ENCODE measurements at places on chromosomes 5 and 9.

GRCh38 chr5:103487218-103487617 is 75.4 kb downstream of the NUDT12 start:
- DNase-seq: no peak

DNA sequence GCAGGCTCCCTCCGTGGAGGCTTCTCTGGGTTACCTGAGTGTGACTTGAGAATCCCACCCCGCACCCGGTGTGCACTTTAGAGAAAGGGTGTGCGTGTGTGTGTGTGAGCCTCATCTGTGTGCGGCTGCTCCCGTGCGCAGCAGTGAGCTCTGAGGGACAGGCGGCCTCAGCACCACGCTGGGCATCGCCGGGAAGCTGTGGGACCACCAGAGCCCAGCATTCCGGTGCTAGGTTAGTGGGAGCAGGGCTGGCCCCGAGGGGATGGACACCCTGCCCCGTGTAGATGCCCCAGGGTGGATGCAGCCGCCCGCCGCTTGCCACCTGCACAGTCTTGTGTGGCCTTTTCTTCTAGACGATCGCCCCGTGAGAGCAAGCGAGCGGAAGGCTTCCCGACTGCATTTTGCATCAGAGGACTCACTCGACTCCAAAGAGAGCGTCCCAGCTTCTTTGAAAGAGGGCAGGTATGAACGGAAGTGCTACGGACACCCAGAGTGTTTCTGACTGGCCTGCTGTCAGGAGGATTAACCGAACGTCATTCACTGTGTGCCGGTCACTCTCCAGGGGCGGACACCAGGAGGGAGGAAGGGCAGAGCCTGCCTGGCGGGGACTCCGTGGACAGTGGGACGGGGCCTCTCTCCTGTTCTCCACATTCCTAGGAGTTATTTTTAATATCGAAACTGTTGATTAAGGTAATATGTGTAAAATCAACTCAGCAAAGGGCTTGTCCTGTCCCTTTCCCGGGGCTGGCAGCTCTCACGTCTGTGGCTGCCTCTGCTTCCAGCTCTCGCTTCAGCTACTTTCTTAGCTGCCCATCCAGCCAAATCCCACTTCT is 12.2 kb downstream of the CEP72 start:
- no peak for DNase-seq

DNA sequence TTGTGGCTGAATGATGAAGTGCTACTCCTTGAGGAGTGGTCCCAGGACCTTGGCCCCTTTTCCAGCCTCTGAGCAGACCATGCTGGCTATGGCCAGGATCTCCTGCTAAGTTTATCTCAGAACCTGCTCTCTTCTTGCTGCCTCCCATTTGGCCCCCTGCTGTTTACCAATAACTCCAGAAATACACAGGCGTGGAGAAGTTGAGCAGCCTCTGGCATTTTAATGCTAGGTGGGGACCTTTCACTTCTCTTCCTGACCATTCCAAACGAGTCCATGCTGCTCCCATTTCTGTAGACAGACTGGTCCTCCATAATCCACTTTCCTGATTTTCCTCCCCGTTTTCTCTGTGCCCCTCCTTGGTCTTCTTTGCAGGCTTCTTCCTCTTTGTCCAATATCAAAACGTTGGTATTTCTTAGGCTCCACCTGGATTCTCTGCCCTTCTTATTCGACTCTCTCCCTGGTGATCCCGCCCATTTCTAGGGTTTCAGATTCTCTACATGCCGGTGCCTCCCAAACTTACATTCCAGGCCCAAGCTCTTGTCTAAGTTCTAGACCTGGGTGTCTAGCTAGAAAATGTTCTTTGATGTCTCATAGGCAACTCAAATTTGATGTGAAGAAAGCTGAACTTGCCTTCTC is 33.4 kb upstream of the TNFAIP8 start:
- DNase-seq: no peak

DNA sequence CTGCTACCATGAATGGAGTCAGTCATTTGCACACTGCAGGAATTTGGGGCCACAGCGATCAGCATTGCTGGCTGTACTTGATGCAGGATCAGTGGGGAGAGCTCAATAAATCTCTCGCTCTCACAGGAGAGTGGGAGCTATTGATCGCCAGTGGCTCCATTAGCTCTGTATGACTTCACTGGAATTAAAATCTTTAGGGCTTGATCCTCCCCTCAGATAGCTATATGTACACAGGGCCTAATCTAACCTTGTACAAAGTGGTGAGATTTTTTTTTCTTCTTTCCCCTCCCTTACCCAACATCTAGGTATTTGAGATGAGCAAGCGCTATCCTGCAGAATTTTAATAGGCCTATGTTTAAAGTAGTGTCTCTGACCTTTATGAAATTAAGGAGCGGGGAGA is 84.9 kb downstream of the IZUMO3 start:
- no peak for DNase-seq

DNA sequence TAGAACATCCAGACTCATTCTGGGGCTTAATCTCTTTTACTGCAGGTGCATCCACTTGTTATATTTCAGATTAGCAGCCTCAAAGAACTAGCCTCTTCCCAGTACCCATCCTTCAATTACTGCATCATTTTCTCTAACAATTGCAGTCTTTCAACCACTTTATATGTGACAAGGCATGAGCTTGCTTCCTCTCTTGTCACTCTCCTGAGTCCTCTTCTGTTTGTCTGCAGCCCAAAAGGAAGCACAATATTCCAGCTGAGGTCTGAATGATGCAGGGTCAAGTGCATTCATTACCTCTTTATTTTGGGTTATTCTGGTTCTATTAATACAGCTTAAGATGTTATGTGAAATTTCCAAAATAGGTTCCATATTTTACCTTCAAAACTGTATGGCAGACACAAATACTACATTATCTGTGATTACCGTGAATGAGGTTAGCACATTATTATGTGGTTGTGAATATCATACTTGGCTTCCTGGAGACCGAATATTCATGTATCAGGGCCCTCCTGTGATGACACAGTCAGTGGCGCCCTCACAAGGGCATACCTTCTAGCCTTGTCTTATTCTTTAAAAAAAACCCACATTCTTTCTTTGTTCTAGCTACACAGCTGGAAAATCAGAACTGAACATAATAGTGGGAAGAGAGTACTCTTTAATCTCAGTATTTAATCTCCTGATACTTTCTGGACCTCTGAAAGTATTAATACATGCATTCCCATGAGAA is 323.8 kb downstream of the PDE4D start:
- no peak for DNase-seq

DNA sequence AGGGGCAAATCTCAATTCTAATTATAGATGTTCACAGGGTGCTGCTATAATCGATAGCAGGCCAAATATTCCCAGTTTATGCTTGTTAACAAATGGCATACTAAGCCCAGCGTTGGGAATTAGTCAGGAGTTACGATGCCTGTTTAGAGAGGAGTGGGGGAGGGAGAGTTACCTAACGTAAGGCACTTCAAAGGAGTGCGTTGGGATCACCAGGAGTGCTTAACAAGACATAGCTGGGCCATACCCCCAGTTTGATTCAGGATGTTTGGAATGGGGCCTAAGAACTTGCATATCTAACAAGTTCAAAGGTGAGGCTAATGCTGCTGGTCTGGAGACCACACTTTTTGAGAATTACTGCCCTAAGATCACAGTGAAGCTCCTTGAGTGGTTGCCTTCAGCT is 14.5 kb upstream of the SRP19 start:
- no peak for DNase-seq

GRCh38 chr5:43353668-43354067 is 40.5 kb upstream of the HMGCS1 start:
- no peak for DNase-seq

DNA sequence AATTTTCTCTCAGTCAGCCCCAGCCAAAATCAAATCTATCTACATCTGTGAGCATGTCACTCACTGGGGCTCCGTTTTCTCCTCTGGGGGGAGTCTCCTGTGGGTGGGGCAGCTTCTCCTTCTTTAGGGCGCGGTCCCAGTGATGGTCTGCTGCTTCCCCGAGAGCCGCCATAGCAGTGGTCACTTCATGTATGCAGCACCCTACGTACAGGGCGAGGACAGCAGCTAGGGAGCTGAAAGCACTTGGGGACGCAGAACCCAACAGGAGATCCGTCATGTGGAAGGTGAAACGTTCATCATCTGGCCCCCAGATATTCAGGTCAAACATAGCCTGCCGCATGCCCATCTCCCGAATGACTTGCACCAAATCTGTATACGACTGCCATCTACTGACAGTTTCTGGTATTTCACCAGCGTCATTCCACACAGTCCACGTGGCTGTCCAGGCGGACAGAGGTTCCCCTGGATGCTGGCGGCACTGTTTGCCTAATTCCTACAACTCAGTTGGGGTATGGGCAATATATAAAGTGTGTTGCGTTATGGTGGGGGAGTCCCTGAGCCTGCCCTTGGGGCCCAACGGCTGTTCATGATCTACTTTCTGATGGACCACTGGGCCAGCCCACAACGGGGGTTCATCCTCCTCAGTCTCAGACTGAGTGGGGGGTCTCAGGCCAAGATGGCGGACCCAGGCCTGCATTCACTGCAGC is 795.0 kb downstream of the EFNA5 start:
- no peak for DNase-seq

- DNase-seq: no peak
Observed at GRCh38 chr5:160970605-160971191, 118.7 kb upstream of the ATP10B start.

- DNase-seq: peak; percentile 55
Observed at GRCh38 chr9:133572821-133573361, 36.3 kb downstream of the FAM163B start.

DNA sequence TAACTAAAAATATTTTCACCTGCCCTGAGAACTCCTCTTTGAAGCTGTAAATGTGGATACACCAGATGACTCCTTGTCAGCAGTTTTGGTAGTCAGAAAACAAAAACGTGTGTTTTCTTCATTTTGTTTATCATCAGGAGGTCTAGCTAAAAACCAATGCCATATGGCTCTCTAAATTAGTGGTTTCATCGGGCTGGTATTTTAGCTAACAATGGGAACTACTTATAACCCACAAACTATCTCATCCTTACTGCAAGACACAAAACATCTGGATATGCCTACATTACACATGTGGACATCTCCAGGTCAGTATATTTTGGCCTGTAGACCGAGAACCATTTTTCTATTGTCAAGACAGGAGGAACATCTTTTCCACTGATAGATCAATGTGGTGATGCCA is 56.2 kb downstream of the GAS1 start:
- DNase-seq: no peak

DNA sequence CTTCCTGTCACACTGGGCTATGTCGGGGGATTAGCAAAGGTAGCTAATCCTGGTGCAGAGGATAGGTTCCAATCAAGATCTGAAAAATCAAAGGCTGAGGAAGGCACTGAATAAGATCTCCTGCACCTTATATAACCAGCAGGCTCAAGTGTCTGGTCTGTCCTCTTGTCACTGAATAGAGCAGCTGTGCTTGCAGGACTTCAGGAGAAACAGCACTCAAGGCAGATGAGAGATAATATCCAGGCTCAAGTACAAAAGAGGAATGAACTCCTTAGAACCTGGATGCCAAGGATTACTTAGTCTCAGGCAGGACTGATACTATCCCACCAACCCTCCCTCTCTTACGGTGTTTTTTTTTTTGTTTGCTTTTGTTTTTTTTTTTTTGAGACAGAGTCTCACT is 108.8 kb upstream of the LRRTM2 start:
- no peak for DNase-seq

GRCh38 chr9:90839183-90839728 is 37.6 kb downstream of the SYK start:
- no peak for DNase-seq

GRCh38 chr5:160470437-160471361 is 49.0 kb downstream of the PTTG1 start:
- DNase-seq: no peak

DNA sequence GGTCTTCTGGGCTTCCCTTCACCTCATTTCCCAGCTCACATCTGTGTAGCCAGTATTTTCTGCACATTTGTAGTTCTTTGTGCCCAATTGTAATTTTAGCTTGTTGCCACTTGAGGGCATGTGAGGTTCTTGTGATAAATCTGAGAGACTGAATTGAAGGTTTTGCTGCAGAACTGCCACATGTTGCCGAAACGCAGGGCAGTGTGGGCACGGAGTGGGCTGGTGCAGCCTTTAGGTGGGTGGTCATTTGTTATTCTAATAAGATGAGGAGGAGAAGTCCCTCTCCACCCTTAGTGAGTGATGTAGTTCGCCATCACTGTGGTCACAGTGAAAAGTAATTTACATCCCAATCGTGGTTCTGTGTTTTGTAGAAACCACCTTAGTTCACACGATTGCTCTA is 21.2 kb downstream of the OTULIN start:
- peak; percentile 3 for DNase-seq

DNA sequence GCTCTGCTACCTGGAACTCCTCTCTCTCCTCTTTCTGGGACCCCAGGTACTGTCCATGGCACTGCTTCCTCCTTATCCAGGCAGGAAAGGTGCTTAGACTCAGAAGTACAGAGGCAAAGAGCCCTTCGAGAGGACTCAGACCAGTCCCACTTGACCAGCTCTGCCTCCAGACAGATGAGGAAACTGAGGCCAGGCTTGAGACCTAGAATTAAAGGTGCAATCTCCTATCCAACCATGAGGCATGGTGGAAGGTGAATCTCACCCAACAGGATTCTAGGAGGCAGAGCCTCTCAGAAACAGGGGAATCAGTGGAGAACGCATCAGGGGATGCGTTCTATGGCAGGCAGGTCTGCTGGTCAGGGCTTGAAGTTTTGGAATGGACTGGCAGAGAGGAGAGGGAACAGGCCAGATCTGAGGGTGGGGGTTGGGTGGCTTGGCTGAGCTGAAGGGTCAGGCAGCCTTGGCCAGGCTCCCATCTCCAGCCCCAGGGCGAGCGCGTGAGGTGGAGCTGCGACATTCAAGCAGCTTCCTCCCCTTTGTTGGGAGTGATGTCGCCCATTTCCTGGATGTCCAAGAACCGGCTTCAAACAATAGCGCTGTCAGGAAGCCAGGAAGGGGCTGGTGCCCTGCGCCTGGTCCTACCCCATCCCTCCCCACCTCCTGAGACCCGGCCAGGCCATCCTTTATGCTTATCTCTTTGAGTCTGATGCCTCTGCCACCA is 26.2 kb downstream of the NDUFA8 start:
- peak; percentile 24 for DNase-seq

DNA sequence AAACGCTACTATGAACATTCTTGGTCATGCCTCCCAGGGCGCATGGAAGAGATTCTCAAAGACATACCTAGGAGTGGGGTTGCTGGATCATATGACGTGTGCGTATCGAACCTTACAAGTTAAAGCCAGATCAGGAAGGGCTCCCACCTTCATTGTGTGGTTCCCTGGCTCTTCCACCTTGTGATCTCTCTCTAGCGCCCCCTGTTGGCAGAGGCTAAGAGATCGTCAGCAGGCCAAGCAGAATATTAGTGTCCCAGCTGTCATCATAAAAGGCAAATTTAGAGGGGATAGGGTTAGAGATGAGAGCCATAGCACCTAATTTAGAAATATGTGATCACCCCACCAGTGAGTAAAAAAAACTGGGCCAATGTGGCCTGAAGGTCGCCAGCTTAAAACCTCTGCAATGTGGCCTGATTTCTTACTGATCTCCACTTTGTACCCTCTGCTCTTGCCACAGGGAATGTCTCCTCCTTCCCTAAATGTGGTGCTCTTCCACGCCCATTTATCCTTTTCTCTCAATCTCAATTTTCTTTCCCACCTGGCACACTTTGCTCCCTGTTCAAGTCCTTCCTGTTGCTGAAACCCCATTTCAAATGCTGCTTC is 91.7 kb upstream of the SHB start:
- DNase-seq: peak; percentile 45

GRCh38 chr5:156329171-156329611 is 2.2 kb downstream of the SGCD start:
- no peak for DNase-seq
